ENCODE measurements at places on chromosomes 6 and 20.

GRCh38 chr20:19071902-19072498 is 140.4 kb upstream of the SLC24A3 start:
- no peak for DNase-seq

GRCh38 chr20:43017241-43018030 is 172.3 kb downstream of the PTPRT start:
- no peak for DNase-seq

GRCh38 chr20:20772497-20773085 is 60.1 kb upstream of the RALGAPA2 start:
- no peak for DNase-seq

- DNase-seq: no peak
These were observed 12.0 kb downstream of the TOMM6 start for GRCh38 chr6:41799559-41799911.

GRCh38 chr6:156776470-156776839 is 723 bp upstream of the ARID1B start:
- DNase-seq: peak; percentile 58

GRCh38 chr20:37421988-37422387 is 76.0 kb downstream of the SRC start:
- DNase-seq: no peak

- DNase-seq: no peak
These were observed 165.6 kb downstream of the FOXA2 start for GRCh38 chr20:22418738-22419137.

GRCh38 chr6:127342296-127342945 is 988 bp downstream of the ECHDC1 start:
- peak; percentile 82 for DNase-seq

- DNase-seq: peak; percentile 77
These were observed 961 bp downstream of the RRBP1 start for GRCh38 chr20:17680836-17681725.

DNA sequence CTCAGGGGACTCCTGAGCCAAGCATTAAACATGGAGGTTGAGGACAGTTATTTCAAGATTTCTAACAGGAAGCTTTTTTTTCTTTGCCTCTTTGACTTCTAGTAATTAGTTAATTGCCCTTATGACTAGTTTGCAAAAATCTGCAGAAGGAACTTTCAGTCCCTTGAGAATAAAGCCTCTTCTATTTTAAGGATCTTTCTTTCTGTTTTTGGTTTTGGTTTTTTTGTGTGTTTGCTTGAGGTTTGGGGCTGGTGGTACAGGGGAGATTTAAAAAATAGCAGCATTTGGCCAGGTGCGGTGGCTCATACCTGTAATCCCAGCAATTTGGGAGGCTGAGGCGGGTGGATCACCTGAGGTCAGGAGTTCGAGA is 259.3 kb downstream of the BMP7 start:
- DNase-seq: no peak

DNA sequence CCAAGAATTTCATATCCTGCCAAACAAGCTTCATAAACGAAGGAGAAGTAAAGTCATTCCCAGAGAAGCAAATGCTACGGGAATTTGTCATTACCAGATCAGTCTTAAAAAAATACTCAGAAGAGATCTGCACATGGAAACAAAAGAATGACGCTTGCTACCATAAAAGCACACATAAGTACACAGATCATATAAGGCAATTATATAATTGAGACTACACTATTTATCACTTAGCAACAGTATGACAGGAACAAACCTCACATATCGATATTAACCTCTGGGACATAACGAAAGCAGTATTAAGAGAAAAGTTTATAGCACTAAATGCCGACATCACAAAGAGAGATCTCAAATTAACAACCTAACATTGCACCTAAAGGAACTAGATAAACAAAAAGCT is 67.6 kb upstream of the TMEM200A start:
- no peak for DNase-seq

- peak; percentile 45 for DNase-seq
These were observed 1.1 kb downstream of the FNDC1 start for GRCh38 chr6:159170333-159170672.

- DNase-seq: peak; percentile 32
These were observed 263.9 kb upstream of the PRND start for GRCh38 chr20:4457566-4458543.

DNA sequence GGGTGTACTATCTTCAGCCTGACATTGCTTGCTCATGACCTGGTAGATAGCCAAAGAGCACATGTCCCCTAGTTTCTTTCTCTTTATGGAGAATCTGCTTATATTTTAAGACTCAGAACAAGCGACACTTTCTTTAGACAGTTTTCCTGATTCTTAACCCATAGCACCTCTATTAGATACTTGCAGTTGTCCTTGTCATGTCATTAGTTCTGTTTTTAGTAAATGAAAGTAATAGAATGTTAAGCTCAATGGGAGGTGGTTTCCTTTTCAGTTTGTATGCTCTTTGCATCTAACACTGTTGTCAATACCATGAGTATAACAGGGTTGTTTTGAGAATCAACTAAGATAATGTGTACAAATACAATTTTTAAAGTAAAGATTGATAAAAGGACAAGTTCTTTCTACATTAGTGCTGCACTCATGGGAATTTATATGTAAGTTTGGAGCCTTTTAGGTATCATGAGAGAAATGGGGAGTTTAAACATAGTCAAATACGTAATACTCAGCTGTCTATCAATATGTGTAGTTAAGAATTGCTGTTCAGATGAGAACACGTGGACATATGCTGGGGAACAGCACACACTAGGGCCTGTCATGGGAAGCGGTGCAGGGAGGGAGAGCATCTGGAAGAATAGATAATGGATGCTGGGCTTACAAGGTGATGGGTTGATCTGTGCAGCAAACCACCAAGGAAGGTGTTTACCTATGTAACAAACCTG is 124.3 kb downstream of the GRM1 start:
- no peak for DNase-seq

GRCh38 chr6:89454300-89454699 is 21.3 kb downstream of the ANKRD6 start:
- no peak for DNase-seq

- DNase-seq: no peak
These were observed 222.9 kb downstream of the EPHA7 start for GRCh38 chr6:93196406-93196970.

GRCh38 chr6:18533793-18534192 is 146.6 kb downstream of the RNF144B start:
- no peak for DNase-seq

GRCh38 chr6:4774296-4774695 is 1.9 kb upstream of the CDYL start:
- no peak for DNase-seq

DNA sequence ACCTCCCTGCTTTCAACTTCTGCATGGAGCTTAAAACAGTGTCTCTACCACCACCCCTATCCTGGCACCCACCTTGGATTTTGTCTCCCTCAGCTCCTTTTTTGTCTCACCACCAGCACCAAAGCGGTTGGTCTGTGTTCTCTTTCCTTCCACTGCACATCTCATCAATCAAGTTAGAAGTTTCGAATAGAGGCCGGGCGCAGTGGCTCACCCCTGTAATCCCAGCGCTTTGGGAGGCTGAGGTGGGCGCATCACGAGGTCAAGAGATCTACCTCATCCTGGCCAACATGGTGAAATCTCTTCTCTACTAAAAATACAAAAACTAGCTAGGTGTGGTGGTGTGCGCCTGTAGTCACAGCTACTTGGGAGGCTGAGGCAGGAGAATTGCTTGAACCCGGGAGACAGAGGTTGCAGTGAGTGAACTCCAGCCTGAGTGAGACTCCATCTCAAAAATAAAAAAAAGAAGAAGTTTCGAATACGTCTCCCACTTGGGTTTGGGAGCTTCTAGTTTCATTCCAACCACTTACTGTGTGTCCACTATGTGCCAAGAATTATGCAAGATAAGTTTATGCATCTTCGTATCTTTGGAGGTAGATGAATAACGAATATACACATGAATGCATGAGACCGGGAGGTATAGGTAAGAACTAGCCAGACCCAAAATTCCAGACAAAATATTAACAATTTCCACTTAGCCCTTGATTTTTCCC is 5.9 kb downstream of the PCED1A start:
- DNase-seq: no peak

Measured in EH (cell line).